NCI-H524 (cell line): ENCODE measurements at places on chromosomes 12 and 14.

- no peak for DNase-seq
These were observed 413.2 kb downstream of the SOX5 start for GRCh38 chr12:23536293-23536692.

- peak; percentile 92 for DNase-seq
These were observed 201.9 kb downstream of the DAD1 start for GRCh38 chr14:22386924-22387775.

DNA sequence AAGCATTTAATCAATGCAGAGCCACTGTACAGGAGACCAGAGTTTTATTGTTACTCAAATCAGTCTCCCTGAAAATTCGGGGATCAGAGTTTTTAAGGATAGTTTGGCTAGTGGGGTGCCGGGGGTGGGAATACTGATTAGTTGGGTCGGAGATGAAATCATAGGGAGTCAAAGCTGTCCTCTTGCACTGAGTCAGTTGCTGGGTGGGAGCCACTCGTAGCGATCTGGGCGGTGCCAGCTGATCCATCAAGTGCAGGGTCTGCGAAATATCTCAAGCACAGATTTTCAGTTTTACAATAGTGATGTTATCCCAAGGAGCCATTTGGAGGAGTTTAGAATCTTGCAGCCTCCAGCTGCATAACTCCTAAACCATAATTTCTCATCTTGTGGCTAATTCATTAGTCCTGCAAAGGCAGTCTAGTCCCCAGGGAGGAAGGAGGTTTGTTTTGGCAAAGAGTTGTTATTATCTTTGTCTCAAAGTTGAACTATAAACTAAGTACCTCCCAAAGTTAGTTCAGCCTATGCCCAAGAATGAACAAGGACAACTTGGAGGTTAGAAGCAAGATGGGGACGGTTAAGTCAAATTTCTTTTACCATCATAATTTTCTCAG lies 169.4 kb upstream of the PLEKHG7 start:
- no peak for DNase-seq

GRCh38 chr14:81990312-81990761 lies 456.7 kb upstream of the SEL1L start:
- DNase-seq: peak; percentile 77

DNA sequence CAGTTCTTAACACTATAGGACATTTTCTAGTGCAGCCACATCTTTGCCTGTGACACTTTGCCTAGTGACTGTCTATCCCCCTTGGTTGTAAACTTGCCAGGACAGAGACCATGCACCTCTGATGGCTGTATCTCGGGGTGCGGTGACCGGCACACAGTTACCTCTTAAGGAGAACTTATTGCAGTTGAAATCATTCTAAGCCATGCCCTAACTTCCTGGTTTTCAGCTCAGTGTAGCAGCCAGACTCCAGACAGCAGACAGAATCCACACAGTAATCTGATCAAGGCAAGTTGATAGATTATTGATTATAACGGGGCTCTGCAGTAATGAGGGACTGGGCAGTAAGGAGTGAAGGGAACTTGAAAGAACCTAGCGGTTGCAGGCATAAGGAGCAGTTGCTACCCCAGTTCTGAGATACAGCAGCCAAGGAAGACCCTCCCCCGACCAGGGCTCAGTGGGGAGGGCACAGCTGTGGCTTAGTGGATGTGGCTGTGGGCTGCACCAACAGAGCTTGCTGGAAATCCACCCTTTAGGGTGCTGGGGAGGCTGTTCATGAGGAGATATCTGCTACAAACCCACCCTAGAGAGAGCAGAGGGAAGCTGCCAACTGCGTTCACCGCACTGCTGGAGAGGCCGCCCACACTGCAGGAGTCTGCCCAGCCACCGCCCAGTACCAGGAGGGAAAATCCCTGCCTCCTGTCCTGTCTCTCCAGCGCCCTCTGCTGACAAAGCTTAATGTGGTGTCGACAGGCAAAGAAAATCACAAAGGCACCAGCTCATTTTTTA lies 58.2 kb upstream of the BEGAIN start:
- peak; percentile 90 for DNase-seq

GRCh38 chr12:47963340-47964040 lies at the start of gene TMEM106C:
TSS of gene TMEM106C (plus strand) at chr12:47963596. CDS start at chr12:47964237, 641 bp downstream.
- DNase-seq: peak; percentile 86

DNA sequence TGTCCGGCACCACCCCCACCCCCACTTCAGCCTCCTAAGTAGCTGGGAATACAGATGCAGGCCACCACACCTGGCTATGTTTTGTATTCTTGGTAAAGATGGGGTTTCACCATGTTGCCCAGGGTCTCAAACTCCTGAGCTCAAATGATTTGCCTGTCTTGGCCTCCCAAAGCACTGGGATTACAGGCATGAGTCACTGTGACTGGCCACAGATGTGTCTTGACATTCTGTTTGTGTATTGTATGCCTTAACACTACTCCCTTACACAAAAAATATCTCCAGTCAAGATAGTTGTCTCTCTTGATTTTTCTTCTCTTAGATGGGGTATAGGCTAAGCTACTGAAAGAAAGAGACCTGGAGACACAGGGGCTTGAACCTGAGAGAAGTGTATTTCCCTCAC lies 17.6 kb downstream of the CLEC14A start:
- no peak for DNase-seq

DNA sequence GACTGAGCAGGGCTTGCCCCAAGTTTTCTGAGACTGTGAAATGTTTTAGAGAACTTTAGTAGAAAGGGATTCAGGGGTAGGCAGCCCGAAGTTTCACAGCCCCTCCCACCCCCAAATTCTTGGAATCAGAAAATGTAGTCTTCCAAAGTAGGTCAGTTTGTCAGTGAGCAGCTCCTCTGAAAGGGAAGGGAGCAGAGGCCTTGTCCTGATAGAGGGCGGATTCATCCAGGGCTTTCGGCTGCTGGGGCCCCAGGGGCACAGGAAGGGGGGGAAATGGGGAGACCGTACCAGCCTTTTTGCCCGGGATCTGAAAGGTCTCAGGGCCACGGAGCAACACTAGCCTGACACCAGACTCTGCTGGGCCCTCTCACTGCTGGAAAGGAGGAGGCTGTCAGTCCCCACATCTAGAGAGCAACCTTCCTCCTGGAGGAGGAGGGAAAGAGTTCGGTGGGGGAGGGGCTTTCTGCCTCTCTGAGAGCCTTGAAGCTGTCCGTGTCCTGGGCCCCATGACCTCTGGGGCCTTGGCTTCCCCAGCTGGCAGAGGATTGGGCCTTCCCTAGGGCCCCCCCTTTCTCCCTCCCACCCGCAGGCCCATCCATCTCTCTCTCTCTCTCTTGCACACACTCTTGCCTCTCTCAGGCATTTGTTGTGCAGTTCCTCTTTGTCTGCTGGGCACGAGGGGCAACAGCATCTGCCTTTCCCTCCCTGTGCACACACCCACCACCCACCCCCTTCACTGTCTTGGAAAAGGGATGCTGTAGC lies at the start of gene IKZF4:
TSS of gene IKZF4 (plus strand) at position 621 of the 762 bp plus-strand sequence. CDS start 451 bp downstream, outside the sequence.
- DNase-seq: no peak

GRCh38 chr12:64840119-64840518 lies 15.7 kb downstream of the TBC1D30 start:
- no peak for DNase-seq

GRCh38 chr14:34347683-34348082 lies 114.4 kb downstream of the SPTSSA start:
- DNase-seq: no peak

DNA sequence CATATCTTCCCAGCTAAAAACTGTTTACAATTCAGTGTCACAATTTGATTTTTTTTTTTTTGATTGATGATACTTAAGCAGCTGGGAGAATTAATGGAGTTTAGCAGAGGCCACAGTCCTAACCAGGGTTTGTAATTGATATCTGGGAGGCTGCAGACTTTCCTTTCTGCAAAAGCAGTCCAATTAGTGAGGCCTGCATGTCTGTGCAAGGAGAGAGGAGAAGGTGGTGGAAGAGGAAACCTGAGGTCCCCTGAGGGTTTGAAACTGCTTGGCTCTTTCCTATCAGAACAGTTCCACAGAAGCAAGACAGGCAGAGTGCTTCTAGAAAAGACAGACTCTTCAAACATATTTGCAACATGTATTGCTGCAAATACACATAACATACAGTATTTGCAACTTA lies 160.8 kb upstream of the KRR1 start:
- DNase-seq: peak; percentile 51

- no peak for DNase-seq
These were observed 177.6 kb downstream of the CAND1 start for GRCh38 chr12:67446716-67447115.

GRCh38 chr12:45612044-45612794 lies 117.3 kb upstream of the ARID2 start:
- DNase-seq: no peak

DNA sequence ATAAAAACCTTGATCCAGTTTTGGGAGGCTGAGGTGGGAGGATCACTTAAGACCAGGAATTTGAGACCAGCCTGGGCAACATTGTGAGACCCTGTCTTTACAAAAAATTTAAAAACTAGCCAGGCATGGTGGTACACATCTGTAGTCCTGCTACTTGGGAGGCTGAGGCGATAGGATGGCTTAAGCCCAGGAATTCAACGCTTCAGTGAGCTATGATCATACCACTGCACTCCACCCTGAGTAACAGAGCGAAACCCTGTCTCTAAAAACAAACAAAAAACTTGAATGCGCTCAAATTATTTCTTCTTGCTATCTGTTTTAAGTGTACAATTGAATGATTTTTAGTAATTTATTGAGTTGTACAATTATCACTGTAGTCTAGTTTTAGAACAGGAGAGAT lies 20.1 kb downstream of the WDR20 start:
- no peak for DNase-seq

DNA sequence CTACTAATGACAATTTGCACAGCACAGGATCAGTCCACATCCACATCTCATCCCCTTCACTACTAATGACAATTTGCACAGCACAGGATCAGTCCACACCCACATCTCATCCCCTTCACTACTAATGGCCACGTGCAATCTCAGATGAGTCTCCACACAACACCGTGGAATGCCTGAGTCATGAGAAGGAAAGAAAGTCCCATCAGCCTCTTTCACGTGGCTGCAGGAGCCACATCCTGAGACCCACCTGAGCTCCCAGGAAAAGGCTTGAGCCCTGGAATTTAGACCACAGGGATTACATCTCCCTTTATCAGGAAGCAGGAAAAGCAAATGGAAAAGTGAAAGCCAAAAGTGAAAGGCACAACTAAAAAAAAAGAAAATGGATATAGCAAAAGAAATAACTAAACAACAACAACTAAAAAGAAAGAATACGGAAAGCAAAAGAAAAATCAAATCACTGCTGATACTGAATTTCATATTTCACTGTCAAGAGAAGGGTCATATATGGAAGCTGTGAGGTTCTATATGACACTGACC lies 1300.5 kb downstream of the TMEM121 start:
- no peak for DNase-seq

GRCh38 chr12:6701078-6701768 lies 608 bp upstream of the PIANP start:
- DNase-seq: no peak

- no peak for DNase-seq
These were observed 465.2 kb downstream of the VRK1 start for GRCh38 chr14:97262336-97262735.

DNA sequence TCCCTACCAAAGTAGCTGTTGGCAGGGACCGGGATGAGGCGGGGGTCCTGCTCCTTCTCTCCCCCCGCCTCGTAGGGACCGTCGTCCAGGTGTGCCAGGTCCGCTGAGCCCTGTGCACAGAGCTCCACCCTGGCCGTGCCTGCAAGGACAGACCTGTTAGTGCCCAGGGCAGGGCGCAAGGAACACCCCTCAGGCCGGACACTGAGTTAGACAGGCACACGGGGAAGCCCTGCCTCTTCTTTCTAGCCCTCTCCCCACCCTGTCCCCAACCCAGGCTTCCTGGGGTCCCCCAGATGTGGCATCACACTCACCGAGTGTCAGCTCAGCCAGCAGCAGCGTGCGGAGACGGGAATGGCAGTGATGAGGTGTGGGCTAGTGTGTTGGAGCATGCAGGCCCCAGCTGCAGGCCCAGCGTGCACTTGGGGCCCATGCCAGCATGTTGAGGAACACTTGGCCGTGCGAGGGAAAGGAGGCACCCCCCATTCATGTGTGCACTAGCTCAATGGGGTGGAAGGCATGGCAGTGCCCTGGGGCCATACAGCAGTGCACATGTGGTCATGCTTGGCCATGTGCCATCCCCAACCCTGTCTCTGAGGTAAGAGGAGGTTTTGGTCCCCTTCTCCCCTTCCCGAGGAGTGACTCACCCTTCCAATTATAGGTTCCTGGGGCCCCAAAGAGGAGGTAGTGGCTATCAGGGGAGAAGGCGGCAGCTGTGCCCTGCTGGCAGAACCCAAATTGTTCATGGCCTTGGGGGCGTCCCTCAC lies 7.3 kb downstream of the ITGA7 start:
- no peak for DNase-seq

- no peak for DNase-seq
These were observed 110.5 kb downstream of the TGFB3 start for GRCh38 chr14:75871181-75871880.

DNA sequence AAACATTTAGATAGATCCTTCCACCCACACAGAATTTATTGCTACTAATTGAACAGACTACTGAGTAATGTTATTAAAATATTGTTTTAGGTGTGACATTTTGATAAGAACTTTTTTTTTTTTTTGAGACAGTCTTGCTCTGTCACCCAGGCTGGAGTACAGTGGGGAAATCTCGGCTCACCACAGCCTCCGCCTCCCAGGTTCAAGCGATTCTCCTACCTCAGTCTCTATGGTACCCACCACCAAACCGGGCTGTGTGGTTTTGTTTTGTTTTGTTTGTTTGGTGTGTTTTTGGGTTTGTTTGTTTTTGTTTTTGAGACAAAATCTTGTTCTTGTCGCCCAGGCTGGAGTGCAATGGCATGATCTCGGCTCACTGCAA lies 40.9 kb downstream of the COX16 start:
- DNase-seq: no peak

DNA sequence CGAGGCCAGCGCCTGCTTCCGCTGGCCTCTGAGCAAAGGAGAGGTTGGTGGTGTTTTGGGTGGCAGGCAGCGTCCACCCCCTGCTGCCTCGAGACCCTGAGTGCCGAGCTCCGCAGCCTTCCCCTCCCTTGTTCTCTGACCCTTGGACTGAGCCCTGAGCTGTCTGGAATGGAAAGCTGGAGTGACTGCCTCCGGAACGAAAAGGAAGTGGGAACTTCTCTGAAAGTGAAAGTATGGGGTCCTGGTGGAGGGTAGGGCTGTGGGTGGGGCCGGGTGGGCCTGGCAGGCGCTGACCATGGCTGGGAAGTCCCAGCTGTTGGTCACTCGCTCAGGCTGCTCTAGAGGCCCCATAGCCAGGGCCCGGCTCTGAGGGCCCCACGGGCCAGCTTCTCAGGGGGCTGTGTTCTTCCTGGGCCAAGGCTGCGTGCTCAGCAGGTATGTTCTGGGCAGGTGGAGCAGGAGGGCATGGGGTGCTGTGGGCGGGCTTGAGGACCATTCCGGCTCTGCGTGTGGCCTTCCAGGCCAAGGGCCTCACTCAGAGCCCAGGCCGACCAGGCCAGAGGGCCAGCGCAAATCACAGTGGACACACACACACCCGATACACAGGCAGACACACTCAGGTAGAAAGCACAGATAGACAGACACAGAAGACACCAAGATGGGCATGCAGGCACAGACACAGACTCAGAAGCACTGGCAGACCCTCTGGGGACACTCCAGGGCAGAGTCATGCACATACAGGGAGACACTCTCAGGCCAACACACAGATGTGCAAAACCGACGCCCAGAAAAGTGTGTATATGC lies at the start of gene EXOC3L4:
TSS of gene EXOC3L4 (plus strand) at position 320 of the 804 bp plus-strand sequence. CDS start 5,495 bp downstream, outside the sequence.
- DNase-seq: no peak

GRCh38 chr12:92094751-92095161 lies 50.9 kb downstream of the BTG1 start:
- no peak for DNase-seq

GRCh38 chr12:45281994-45282393 lies 66.1 kb downstream of the ANO6 start:
- no peak for DNase-seq
